ENCODE measurements at places on chromosomes 6 and 20.

DNA sequence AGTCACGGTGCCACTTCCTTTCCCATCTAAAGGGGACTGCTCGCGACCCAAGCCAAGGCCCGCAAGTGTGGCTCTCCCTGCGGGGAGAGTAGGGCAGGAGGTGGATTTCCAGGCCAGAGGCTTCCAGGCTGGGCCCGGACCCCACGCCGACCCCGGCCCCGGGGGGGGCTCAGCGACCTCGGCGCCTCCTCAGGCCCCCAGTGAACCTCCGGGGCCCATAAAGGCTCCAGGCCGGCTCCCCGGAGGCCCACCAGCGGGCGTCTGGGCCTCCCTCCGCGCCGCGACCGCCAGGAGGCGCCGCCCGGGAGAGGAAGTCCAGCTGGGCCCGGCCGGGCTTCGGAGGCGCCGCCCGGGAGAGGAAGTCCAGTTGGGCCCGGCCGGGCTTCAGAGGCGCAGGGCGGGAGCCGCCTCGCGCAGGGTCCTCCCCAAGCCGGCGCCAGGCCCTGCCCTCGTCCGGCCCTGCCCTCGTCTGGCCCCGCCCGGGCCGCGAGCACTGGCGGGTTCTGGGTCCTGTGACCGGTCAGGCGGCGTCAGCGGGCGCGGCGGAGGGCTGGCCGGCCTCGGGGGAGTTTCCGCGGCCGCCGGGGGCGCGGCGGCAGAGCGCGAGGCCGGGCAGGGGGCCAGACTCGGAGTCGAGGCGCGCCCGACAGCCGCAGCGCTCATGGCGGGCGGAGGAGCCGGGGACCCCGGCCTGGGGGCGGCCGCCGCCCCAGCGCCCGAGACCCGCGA lies at the start of gene RAB32:
Gene RAB32, plus strand, starts transcription at position 623 of the 729 bp plus-strand sequence. Its CDS starts 39 bp downstream, at position 662.
- peak; percentile 44 for DNase-seq

DNA sequence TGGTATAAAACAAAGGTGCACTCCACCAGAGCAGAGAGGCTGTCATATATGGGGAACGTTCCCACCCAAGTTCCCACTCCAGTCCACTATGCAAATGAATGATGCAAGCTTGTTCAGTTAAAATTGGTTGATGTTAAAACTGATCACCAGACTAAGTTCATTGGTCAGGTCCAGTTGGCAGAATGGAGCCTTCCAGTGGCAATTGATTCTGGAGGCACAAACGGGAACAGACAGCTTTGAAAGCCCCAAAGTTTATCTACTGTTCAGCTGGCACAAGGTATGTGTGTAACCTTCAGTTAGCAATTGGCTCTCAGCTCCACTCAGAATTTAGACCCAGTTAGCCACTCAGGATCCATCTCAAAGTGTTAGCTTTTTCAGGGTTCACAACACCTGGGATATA lies 119.4 kb upstream of the CEP85L start:
- no peak for DNase-seq

DNA sequence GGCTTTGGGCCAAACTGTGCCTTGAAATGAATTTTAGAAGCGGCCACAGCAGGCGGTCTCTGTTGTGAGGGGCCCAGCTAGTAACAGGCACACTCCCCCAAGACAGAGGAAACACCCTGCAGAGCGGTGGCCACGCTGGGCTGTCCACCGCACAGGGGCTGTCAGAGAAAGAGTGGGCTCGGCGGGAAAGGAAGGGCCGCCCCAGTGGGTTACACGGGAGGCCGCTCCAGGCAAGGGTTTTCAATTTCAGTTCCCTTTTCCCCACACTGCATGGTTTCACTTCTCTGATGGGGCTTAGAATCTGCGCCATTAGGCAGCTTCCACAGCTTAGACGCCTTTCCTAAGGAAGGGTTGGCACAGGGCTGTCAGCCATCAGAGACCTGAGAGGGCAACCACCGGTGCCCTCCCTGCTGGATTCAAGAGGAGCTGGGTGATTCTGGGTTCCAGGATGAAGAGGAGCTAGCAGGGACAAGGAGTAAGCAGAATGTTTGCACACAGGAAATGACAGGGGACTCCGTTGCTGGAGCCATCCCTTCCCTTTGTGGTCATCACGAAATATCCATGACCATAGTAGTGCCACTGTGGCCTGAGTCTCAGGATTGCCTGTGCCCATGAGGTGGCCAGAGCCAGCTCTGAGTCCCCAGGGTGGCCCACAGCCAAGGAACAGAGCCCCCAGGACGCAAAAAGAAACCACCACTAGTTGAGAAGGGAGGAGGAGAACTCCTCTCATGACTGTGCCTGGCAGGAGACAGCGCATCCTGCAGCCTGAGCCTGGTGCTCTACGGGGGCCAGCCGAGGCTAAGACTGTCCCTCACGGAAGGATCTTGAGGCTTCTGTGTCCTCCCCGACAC lies 282.7 kb downstream of the NRN1 start:
- DNase-seq, result no peak

- no peak for DNase-seq
Observed at GRCh38 chr6:83071023-83071422, 3.6 kb downstream of the DOP1A start.

DNA sequence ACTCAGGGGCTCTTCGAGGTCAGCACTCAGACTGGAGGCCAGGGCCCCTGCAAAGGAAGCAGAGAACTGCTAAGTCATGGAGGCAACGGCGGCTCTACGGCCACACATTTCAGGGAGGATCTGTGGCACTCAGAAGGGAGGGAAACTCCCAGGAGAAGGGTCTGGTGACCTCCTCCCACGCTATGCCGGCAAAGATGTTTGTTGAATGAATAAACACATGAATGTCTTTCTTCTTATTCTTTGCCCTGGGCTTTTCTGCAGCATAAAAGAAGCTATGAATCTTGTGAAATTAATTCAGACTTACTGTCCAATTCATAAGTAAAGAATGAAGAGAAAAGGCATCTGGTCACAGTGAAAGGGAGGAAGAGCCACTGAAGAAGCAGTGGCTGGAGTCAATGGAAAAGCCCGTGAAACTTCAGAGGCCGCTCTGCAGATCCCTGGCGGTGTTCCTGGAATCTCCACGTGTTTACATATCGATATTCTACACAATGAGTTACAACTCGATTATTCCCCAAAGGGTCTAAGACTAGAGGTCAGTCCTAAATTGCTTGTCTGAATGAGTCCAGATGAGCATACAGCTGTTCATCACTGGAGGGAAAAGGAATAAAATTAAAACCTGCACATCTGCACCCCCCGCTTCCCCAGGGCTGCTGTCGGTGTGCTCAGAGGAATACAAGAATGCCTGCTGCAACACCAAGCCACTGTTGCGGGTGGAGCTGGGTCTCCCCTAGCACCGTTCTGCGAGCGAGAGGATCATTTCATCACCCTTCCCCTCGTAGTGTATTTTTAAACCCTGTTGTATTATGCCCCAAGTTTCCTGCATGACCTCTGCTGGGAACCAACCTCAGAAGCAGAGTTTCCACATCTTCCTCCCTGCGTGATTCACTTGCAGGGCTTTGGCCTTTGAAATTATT lies 25.6 kb downstream of the INSM1 start:
- DNase-seq, result peak; percentile 62

DNA sequence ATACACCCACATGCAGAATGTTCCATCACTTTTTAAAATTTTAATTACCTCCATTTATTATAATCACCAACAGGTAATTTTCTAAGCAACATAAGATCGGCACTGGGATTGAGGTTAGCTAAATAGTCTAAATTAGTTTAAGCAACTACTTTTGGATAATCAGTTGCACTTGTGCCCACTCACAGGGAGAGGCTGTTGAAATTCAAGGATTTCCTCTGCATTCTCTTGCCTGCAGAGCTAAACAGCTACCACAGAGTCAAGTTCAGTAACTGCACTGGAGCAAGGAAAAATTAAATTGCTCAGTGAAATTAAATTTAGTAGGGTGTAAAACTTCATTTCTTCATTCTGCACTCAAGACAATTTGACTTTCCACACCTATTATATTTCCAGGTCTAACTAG lies 120.7 kb upstream of the CCDC28A start:
- DNase-seq, result peak; percentile 48

- DNase-seq, result no peak
Observed at GRCh38 chr6:157380458-157380778, 572 bp upstream of the ZDHHC14 start.

- DNase-seq, result no peak
Observed at GRCh38 chr20:53448875-53449274, 144.8 kb downstream of the ZNF217 start.

DNA sequence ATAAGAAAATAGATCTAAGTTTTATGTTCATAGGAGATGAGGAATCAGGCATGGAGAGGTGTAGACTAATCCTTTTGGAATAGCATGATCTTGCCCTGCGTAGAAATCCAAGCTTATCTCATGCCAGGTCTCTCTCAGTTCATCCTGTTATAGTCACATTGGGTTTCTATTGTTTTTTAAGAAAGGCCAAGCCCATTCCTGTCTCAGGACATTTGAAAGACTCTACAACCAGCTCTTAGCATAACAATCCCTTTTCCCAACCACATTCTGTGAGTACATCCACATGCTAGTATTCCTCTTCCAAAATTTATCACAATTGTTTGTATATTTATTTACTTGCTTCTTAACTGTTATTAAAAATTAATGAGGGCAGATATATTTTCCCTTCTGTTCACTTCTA lies 130.3 kb downstream of the MMUT start:
- DNase-seq, result no peak

GRCh38 chr20:61683721-61684120 lies 382.0 kb downstream of the TAF4 start:
- peak; percentile 32 for DNase-seq

DNA sequence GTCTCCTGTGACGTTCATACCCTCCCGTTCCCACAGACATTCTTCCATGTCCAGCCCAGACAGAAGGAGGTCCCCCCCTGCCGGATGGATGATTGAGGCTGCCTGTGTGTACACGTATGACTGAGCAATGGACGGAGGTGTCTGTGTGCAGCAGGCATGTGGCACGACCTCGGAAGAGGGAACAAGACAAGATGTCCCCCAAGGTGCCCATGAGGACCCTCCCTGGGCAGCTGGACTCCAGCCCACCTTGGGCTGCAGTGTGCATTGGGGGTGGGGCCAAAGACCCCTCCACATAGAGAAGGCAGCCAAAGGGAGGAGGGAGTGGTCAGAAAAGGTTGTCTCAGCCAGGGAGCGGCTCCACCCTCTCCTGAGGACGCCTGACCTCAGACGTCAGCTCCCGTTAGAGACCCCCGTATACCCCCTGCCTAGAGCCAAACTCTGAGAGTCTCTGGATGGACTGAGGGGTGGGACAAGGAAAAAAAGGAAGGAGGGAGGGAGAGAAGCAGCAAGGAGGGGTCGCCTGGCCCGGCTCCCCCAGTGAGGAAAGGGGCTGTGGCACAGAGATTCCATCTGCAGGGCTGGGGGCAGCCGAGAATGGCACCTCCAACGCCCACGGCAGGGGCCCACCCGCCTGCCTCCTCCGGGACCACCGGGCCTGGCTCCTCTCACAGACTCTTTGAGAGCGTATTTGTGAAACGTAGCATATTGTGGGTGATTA lies 92.9 kb upstream of the BHLHE23 start:
- no peak for DNase-seq

- peak; percentile 18 for DNase-seq
Observed at GRCh38 chr20:19947611-19948264, 69.4 kb upstream of the NAA20 start.

GRCh38 chr6:96742702-96743101 lies 94.6 kb downstream of the GPR63 start:
- DNase-seq, result peak; percentile 85

GRCh38 chr6:63058601-63059000 lies 152.7 kb upstream of the FKBP1C start:
- DNase-seq, result no peak

GRCh38 chr6:162907876-162908481 lies 180.2 kb downstream of the PACRG start:
- DNase-seq, result peak; percentile 8

DNA sequence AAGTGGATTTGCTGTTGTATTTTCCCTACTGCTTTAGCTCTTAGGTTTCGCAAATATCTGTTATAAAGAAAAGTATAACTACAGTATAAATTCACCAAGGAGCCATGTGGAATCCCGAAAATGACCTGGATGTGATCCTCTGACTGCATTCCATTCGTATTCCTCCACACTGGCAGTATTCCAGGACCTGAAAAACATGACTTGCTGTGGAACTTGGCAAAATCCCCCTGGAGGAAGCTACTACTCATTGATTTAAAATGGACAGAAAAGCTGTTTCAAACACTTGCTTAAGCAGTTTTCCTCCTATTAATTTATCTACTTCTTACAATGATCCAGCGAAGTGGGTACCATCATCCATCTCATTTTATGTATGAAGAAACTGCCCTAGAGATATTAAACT lies 13.3 kb upstream of the ENPP5 start:
- peak; percentile 5 for DNase-seq

DNA sequence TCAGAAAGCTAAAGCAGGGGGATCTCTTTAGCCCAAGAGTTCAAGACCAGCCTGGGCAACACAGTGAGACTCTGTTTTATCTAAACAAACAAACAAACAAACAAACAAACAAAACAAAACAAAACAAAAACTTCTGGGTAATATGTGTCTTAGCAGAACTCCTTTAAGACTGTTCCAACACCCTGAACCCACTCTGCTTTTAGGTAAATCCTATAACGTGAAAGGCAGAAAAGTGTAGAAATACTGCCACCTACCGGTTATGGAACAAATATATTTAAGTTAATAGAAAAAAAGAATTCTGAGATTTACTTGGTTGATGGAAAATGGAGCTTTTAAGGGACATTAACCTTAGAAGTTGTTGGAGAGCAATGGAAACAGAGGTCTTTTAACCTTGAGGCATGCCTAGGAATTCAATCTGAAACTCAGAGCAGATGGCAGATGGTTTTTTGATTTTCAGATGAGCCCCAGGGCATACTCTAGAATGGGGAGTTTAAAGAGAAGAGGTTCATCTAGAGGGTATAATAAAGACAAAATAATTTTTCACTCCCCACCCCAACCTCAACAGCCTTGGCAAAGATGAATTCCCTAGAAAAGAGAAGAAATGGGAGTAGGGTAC lies 38.5 kb downstream of the SOD2 start:
- peak; percentile 83 for DNase-seq

DNA sequence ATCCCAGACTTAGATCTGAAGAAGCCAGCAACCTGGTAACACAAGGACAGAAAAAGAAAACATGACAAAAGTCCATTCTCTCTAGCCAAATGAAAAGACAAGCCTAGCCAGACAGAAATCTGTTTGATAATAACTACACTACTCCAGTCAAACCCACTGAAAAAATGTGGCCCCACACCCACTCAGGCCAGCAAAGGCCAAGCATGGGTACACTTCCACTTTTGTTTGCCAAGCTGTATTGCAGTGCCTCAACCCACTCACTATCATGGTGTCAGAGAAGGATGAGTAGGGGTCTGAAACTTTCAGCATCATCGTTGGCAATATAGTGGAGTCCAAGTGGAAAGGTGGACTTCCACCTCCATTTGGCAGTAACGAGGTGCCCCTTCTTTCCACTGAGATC lies 45.8 kb downstream of the EPM2A start:
- DNase-seq, result no peak

GRCh38 chr6:166435574-166435973 lies 52.8 kb upstream of the MPC1 start:
- no peak for DNase-seq

DNA sequence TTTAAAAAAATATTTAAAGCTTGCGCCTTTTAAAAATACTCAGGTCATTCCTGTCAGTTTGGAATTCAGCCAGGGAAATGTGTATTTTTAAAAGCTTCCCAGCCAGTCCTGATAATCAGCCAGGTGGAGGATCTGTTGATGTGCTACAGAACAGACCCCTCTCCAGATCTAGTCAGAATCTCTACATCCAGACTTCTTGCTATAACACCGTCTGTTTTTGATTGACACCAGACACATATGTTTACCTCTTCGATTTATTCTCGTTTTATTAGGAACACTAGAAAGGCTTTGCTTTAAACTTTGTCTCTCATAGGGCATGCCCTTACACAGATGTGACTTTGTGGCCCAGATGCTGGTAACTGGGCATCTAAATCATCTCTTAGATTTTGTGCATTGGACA lies 11.7 kb downstream of the PARD6B start:
- DNase-seq, result no peak
